ENCODE measurements at places on chromosomes 2 and 18.

DNA sequence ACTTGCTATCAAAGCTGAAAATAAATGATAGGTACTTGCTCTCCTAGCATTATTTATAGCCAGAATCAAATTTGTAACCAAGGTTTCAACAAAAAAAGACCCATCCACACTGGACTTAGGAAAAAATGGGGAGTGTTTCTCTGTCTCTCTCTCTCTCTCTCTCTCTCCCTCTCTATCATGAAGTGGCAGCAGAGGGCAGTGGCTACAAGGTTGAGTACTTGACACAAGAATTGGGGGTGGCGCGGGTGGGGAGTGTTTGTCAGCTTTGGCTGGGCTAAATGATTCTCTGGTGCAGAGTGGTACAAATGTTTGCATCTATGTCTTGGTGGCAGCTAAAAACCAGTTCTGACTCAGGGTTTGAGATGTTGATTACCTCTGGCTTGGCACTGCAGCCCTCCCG lies 85.0 kb downstream of the RBM43 start:
- DNase-seq, result no peak

DNA sequence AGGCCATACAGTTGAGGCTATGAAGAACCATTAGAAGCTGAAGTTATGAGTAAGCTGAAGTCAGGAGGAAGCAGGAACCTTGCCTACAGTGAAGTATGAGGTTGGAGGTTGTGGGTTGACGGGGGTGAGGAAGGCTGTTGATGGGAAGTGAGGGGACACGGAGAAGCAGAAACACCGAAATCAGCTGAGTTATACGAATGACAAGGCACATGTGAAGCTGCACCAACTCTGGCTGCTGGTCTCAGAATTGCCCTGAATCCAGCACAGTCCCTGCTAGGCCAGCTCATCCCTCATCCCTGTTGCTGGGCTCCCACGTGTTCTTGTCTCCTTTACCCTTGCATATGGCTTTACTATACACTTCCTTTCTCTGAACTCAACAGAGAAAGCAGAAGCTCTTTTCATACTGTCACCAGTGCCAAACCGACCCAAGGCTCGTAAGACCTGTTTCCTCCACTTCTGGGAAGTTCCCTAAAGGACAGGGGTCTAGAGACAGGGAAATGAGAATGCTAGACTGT lies 9.2 kb upstream of the TMEM247 start:
- no peak for DNase-seq

- DNase-seq, result no peak
Measured at GRCh38 chr2:230902180-230902899, 22.7 kb downstream of the GPR55 start.

DNA sequence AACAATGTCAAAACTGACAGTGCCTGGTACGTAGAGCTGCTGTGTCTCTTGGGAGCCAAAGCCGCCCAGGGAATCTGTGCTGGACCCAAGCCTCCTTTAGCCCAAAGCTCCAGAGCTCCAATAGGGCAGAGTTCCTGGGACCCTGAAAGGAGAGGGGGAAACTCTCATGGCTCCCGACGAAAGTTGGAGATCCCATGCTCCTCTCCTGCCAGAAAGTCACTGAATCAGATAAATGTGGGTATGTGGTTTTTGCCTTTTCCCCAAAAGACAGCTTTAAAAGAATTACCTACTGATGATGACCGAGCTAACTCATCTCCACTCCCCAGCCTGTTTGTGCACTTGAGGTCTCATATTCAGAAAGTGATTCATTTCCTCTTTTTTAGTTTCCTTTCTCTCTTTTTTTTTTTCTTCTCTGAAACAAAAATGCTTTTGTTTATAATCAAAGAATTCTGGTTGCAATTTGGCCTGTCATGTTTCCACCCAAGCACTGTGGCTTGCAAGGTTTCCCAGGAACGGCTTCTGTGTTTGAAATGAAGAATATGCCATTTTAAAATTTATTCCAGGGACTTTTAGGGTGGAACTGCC lies 14.1 kb upstream of the PMAIP1 start:
- DNase-seq, result no peak

DNA sequence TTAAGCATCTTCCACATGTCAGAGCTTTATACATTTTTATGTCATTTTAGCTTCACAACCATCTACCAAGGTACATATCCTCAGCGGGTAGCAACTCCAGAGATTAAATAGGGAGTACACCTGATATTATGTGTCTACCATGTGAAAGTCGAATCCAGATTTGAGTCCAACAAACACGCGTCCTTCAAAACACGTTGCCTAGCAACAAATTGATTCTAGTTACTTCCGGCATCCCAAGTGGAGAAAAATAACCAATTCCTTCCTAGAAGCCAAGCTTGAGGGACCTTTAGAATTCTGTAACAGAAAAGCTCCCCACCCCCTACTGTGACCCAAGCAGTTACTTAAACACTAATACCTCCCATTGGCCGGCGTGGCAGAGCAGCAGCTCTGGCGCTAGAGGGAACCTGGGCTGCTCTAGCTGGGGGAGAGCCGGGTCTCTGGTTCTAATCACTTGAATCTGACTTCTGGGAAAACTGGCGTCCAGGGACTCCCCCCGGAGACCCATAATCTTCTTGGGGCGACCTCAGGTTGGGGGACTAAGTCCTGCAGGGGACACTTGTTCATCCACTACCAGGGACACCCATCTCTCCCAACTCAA lies at the start of gene ERICH2:
Gene ERICH2, plus strand, starts transcription at position 371 of the 598 bp plus-strand sequence. CDS start 304 bp downstream, outside the sequence.
- no peak for DNase-seq

DNA sequence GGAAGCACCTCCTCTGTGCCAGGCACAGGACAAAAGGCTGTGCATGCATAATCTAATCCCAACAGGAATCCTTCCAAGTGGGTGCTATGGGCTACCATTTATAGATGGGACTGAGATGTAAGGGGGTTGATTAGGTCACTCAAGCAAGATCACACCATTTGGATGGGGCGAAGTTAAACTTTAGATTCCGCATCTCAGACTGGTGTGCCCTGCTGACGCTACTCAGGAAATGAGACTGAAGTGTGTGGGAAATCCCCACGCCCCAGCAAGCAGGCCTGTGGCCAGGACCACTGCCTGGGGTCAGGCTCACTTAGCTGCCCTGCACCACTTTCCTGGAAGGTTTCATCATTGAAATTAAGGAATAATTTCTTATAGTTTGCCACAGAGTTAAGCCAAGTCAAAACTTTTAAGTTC lies 70.5 kb upstream of the PPP1CB start:
- DNase-seq, result peak; percentile 29

GRCh38 chr2:84888401-84889276 lies 7.8 kb upstream of the TRABD2A start:
- no peak for DNase-seq

GRCh38 chr2:212451786-212452231 lies 86.8 kb downstream of the ERBB4 start:
- DNase-seq, result no peak

DNA sequence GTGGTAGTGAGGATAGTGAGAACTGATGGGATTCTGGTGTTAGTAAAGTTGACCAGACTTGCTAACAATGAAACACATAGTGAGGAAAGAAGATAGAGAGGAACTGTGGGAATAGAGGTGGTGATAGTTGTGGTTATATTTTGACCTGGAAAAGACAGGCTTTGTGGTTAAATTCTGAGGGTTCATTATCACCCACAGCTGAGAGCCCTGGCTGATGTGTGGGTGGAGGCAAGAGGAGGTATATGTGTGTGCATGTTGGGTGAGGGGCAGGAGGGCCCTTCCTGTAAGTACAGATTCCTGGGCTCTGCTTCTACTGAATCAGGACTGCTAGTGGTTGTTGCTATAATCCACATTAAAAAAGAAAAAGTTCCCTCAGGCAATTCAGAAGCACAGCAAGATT lies 26.2 kb upstream of the TMEM163 start:
- DNase-seq, result no peak

DNA sequence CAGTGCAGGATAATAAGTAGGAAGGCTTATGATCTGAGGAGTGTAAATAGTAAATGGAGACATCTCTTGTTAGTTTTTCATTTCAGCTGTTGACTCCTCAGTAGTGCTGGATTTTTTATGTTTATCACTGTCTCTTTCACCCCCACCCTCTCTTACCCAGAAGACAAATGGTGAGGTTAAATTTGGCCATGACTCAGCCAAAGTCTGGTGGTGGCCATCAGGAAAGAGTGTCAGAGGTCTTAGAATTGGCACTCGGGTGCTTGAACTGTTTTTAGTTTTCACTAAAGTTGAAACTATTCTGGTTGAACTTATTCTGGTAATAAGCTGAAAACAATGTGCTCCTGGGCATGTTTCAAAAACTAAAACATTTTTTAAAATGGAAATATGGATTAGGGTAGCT lies 123.3 kb downstream of the FHOD3 start:
- no peak for DNase-seq

DNA sequence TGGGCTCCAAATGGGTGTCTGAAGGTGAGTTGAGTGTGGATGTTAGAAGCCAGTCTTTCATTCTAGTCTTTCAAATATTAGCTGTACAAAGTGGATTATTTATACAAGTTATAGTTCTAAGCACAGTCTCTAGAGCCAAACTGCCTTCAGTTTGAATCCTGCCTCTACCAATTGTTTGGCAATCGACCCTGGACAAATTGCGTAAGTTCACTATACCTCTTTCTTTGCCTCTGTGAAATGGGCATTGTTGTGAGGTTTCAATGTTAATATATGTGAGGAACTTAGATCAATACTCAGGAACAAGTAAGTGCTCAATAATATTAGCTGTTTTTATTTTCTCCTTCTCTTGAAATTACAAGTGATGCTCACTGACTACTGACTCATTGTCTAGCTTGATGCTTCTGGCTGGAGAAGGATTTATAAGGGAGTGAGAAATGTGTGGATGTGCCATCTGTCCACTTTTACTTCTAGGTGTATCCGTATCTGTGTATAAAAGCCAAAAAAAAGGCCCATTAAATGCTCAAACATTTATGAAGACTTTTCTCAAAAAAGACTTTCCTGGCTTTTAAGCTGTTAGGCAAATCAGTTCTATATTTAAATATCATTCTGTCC lies 48.1 kb upstream of the RAPH1 start:
- DNase-seq, result no peak

- DNase-seq, result no peak
Measured at GRCh38 chr18:10015288-10015701, 101.5 kb downstream of the VAPA start.

DNA sequence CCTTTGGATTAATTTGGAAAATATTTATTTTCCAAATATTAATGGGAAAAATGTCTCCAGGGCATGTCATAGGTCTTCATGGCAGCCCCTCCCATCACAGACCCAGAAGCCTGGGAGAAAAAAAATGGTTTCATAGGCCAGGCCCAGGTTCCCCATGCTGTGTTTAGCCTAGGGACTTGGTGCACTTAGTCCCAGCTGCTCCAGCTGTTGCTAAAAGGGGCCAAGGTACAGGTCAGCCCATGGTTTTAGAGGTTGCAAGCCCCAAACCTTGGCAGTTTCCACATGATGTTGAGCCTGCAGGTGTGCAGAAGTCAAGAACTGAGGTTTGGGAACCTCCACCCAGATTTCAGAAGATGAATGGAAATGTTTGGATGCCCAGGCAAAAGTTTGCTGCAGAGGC lies 309.6 kb downstream of the SOCS6 start:
- DNase-seq, result no peak

DNA sequence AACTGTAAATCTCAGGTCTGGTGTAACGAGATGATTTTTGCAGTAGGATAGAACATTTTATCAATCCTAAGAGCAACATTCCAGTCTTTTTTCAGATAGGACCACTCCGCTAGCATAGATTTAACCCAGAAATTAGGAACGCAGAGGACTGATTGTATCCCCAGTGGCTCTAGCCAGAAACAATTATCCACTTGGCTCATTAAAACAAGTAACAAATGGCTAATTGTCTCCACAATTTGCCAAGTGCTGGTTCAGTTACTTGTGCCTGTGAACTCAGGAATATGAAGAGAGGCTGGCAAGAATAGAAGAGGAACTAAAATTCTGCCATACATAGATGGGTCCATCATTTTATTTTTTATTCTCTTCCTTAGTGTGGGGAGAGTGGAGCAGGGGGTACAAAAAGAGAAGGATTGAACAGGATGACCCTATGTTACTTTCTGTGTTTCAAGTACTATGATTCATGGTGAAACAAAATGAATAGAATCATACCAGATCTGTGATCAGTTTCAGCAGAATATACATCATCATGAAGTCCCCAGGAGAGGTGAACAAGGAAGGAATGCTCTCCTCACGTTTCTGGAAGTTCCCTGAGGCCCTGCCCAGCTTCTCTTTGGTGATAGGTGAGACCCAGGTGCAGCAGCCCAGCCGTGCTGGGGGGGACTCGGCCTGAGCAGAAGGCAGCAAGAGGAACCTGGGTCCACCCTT lies 121.6 kb downstream of the ARL4C start:
- DNase-seq, result no peak

- no peak for DNase-seq
Measured at GRCh38 chr18:61993831-61994230, 101.0 kb upstream of the RNF152 start.

GRCh38 chr2:219302412-219302968 lies 6.7 kb downstream of the PTPRN start:
- no peak for DNase-seq

- no peak for DNase-seq
Measured at GRCh38 chr18:11147371-11147951, 1.9 kb downstream of the PIEZO2 start.

GRCh38 chr18:50832754-50833153 lies 12.9 kb upstream of the MRO start:
- no peak for DNase-seq

DNA sequence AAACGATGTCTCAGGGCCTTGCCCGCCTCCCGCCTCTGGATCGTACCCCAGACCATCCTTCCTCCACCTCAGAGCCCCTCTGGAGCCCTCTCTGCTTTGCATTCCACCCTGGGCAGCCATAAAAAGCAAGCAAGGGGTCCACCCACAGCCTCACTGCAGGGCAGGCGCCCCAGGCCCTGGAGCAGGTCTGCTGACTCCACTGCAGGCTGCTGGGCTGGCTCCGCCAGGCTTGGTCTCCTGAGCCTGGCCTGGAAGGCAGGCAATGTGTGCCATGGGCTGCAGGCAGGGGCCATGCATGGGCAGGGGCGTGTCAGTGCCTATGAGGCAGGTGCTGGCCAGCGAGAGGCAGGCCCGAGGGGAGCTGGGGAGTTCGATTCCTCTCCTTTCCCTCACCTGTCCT lies 186.0 kb downstream of the ANKRD30B start:
- no peak for DNase-seq

DNA sequence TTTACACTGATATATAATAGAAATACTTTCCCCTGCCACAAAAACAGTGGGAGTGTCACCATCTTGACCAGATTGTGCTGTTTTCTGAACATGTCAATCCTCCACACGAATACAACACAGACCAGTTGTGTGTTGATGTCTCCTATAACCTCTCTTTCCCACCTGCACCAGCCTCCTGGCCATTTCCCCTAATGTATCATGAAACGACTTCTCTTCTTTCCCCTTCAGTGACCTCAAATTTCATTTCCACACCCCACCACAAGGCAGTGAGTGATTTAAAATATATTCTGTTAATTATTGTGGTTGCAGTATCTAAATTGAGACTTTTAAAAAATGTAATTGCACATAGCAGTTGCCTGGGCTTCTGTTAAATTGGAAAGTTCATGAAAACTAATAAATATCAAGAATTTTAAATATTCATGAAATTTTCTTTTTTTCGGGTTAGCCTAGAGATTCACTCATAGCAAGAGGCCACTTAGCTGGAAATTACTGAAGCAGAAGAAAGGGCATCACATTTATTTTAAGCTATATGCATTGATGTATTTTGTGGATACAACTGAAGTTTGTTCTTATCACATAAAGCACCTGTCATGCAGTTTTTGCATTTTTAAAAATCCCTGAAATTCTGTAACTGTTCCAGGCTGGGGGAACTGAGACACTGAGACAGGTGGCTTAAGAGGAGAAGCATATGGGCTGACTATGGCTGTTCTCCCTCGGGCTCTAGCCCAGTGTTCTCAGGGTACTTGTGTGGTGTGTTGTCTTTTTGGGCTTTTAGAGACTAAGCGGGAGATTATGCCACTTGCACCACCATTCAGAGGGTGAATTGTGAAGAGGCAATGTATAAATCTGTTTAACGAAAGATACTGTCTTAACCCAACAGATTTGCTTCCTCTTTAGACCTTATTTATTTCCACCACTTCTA lies 15.9 kb downstream of the FAM171B start:
- no peak for DNase-seq
